ENCODE measurements at places on chromosomes 16 and 17.

DNA sequence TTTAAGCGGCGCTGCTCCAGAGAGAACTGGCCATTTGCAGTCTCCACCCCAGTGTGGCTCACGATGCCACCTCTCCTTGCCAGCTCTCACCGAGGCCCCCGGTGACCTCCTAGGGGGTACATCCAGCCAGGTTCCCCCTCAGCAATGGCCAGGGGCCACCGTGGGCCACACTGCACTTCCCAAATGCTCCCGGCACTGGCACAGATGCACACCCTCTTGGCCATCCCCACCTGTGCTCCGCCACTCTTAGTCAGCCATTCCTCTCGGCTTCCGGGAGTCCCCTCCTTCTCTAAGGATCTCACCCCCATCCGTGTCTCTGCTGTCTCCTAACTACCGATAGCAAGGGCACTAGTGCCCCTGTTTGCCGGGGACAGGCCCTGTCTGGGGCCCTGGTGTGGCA, 25.8 kb downstream of the MLYCD start:
- peak; percentile 8 for DNase-seq

- peak; percentile 46 for DNase-seq
Measured at GRCh38 chr16:88727871-88728270, 21.6 kb downstream of the CTU2 start.

GRCh38 chr17:79790805-79791734, 5.8 kb downstream of the CBX8 start:
- DNase-seq, result no peak

- DNase-seq, result peak; percentile 43
Measured at GRCh38 chr16:27505297-27506236, 44.1 kb downstream of the GTF3C1 start.

DNA sequence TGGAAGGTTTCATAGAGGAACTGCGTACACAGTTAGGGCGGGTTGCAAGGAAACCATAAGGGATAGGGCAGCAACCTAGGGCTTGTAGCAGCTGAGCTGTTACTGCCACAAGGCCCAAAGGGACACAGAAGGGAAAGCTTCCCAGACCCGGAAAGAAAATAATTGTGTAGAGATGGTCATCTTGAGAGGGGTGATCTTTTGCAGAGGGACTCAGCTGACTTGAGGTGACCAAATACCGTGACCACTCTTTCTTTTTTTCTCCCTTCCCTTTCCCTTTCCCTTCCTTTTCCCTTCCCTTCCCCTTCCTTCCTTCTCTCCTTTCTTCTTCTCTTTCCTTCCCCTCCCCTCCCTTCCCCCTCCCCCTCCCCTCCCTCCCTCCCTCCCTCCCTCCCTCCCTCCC, 8.5 kb upstream of the CREBBP start:
- DNase-seq, result no peak

Measured in left ventricle myocardium inferior (tissue), 1 donor.